ENCODE measurements at places on chromosomes 5 and 9.
A peak's percentile ranks its signal among the peaks of the same experiment; 100 is the strongest.

- DNase-seq = no peak
Measured at GRCh38 chr9:98181746-98182068, 10.7 kb downstream of the CORO2A start.

GRCh38 chr9:20242510-20243189, 379.6 kb downstream of the MLLT3 start:
- DNase-seq = peak; percentile 87

GRCh38 chr5:134510970-134511795, 14.3 kb upstream of the JADE2 start:
- peak; percentile 25 for DNase-seq

DNA sequence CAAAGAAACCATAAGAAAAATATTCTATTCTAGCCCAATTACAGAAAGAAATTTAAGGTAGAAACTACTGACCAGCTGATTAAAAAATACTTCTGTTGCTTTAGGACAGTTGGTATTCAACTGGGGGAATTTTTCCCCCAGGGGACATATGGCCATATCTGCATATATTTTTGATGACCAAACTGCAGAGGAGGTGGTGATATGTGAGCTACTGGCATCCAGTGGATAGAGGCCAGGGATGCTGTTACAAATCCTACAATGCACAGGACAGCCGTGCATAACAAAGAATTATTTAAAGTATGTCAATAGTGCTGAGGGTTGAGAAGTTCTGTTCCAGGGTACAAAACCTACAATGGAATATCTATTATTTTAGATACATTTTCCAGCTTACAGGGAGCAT, 24.0 kb downstream of the ZFR start:
- no peak for DNase-seq

GRCh38 chr9:13513716-13514444, 234.4 kb upstream of the MPDZ start:
- no peak for DNase-seq

- no peak for DNase-seq
Measured at GRCh38 chr9:114861922-114862605, 56.2 kb upstream of the TNFSF15 start.

DNA sequence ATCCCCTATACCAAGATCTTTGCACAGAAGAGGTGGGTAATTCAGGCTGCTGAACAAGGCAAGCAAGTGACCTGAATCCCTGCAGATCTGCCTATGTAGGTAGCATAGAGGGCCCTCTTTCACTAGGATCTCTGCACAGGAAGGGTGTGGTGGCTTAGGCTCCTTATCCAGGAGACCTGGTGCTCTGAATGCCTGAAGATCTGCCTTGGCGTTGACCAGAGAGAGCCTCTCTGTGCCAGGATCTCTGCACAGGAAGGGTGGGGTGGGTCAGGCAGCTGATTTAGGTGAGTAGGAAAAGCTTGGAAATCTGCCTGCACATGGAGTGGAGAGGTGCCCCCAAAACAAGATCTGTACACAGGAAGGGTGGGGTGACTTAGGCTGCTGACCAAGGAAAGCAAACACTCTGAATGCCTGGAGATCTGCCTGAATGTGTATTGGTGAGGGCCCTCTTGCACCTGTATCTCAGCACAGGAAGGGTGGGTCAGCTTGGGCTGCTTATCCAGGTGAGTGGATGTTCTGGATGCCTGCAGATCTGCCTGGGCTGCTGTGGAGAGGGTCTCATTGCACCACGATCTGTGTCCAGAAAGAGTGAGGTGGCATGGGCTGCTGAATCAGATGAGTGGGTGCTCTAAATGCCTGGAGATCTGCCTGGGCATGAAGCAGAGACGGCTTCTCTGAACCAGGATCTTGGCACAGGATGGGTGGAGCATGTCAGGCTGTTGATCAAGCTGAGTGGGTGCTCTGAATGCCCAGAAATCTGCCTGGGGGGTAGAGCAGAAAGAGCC, 365.9 kb downstream of the DMAC1 start:
- no peak for DNase-seq

DNA sequence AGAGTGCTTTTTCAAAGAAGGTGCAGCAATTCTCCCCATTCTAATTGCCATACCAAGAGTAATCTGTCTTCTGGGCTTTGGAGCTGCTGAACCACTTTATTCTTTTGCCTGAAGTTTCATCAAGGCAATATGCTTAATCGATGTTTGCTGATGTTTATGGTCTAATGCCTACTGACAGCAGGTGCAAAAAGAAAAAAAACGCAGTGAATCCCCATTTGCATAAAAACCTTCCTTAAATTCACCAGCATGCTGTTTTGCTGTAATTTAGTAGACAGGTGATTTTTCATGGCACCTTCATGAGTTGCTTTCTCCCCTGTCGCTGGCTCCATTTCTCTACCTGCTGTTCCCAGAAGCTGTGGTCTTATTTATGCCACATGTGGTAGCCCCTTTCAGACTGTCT, 83.1 kb upstream of the MAST4 start:
- DNase-seq = no peak

GRCh38 chr9:86854898-86855523, 92.3 kb downstream of the GAS1 start:
- no peak for DNase-seq

GRCh38 chr9:136203408-136204144, 1.4 kb downstream of the LHX3 start:
- no peak for DNase-seq

GRCh38 chr5:1029945-1030625, 21.5 kb downstream of the NKD2 start:
- DNase-seq = no peak

- no peak for DNase-seq
Measured at GRCh38 chr5:3546028-3546427, 49.6 kb upstream of the IRX1 start.

GRCh38 chr5:116740771-116741170, 166.1 kb upstream of the SEMA6A start:
- no peak for DNase-seq

DNA sequence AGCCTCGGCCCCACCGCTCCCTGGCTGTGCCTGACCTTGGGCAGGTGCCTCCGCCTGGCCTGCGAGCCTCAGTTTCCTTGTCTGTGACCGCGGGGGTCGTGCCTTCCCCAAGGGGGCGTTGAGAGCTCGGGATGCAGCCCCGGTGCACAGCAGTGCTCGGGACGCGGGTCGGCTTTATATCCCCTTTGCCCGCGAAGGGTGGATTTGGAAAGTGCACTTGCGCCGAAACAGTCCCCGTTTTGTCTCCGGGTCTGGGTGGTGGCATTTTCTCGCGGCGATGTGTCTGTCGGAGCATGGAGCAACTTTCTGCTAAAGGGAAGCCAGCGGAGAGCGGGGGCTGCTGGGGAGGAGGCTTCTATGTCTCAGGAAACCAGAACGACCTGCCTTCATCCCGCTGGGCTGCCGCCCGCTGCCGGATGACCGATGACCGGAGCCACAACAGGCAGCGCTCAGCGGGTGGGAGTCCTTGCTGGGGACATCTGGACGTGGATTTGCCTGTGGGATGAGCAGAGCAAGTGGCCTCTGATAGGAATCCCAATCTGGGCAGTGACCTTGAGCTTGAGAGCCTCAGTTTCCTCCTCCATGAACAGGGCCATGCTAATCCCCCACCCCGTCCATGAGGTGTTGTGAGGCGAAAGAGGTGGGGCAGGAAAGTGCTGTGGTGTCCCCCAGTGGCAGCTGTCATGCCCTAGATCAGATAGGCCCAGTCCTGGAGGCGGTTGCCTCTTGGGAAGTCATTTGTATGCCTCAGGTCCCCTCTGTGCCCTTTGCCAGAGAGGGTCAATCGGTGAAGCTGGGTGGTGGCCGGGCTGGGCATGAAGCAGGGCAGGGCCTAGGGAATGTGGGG, 651 bp downstream of the HRH2 start:
- DNase-seq = no peak

GRCh38 chr9:130144703-130145102, 27.5 kb upstream of the NCS1 start:
- DNase-seq = no peak

DNA sequence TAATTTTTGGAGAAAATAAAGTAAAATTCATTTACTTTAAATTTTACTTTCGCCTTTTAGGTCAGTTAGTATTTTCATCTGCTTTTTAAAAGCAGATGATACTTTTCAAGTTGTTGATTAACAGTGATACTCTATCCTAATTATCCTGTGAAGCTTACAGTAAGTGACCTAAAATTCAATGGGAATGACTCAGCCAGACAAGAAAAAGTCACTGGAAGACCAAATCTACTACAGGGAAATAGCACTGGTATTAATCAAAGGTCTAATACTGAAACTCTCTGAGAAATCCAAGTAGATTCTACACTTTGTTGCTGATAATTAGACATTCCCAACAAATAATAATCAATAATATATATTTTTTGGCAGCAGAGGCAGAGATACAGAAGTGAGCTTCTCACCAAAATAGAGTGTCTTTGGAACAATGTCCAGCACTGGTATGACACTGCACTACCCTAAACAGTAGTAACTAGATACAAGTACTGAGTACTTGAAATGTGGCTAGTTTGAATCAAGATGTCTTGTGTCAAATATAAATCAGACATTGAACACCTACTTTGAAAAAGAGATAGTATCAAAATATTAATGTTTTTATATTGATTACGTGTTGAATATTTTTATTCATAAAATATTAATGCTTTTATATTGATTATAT, 22.8 kb upstream of the ELL2 start:
- no peak for DNase-seq

DNA sequence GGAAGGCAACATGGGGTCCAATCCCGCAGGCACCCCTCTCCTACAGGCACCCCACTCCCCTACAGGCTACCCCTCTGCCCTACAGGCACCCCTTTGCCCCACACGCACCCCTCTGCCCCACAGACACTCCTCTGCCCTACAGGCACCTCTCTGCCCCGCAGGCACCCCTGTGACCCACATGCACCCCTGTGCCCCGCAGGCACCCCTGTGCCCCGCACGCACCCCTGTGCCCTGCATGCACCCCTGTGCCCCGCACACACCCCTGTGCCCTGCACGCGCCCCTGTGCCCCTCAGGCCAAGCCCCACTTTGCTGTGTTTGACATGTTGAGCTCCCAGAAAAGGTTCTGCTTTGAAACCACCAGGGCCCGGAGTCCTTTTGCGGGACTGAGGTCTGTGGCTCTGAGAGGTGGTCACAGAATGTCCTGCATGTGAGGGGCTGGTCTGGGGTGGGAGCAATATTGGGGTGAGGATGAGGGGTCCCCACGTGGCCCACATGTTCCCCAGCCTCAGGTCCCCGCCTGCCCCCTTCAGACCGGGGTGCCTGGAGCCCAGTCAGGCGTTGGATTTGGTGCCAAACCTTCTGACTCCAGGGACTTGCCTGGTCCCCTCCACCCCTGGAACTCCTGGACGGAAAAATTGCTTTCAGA, 616 bp upstream of the QRFP start:
- DNase-seq = no peak

DNA sequence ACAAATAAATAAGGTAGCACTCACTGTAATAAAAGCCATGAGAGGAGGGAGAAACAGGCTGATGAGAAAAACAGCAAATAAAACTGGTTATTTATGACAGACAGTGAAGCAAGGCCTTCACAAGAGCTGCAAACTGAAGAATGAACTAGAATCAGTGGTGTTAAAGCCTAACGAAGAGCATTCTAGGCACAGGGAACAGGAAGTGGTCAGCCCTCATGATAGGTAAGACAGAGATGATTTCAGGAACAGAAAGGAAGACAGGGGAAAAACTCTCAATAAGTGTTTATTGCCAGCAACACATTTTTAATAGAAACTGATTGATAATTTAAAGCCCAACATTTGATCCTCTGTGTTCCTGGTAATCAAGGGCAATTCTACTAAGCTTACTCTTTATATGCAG, 124.5 kb downstream of the EDIL3 start:
- peak; percentile 18 for DNase-seq

- peak; percentile 91 for DNase-seq
Measured at GRCh38 chr9:4762108-4762885, 21.3 kb upstream of the AK3 start.

- no peak for DNase-seq
Measured at GRCh38 chr9:87628346-87628745, 97.6 kb upstream of the CTSL start.
